ENCODE measurements at places on chromosomes 12 and 14. TPM values are rescaled to one million over a fixed set of nuclear protein-coding genes. Genes with fewer than 3 reads are reported as not detected.

LALBA gene
- not detected for total RNA-seq

KRT1 gene
- not detected for total RNA-seq

SLC6A12 gene
- total RNA-seq: not detected

CCDC175 gene
- total RNA-seq: not detected

SERPINA10 gene
- total RNA-seq: not detected

KIAA0586 gene
- 19.8 TPM for total RNA-seq

ADAM20 gene
- total RNA-seq: 0.73 TPM

DNA sequence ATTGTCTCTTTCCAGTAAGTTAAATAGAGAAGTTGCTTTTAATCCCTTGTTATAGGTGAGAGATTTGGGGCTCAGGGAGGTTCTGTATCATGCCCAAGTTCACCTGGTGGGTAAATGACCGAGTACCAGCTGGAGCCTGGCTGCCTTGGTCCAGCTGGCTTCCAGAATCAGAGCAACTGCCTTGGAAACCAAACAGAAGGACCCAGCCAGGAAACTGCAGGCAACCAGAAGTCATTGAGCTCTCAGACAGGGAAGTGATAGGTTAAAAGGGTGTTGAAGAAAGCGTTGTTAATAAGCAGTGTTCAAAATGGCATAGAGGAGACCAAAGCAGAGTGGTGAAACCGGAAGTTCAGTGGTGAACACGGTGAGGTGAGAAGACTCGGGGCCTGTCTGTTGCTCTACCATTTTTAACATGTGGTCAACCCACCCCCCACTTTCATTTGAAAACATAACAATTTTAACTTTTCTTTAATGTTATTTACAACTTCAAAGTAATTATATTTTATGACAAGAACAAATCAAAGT, 54.9 kb downstream of the PLEKHG7 start:
- no peak for ATAC-seq

DNA sequence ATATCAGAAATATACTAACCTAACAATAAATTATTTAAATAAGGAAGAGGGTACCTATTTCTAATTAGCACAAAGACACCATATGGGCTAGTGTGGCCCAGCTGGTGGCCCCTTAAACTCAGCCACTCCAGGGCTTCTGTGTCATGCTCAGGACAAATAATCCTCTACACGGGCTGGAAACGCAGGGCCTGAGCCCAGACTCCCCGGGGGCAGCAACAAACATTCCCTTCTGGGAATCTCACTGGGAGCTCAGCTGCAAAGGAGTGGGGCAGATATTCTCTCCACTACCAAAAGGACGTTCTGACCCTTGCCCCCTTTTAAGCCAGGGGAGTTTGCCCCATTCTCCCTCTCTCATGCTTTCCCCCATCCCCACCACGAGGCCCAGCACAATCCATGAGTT, 43.7 kb upstream of the ELK3 start:
- no peak for ATAC-seq

GRCh38 chr14:87109271-87109670, 883.7 kb downstream of the GALC start:
- no peak for ATAC-seq

GRCh38 chr12:58566599-58566998, 353.7 kb downstream of the LRIG3 start:
- no peak for ATAC-seq

DNA sequence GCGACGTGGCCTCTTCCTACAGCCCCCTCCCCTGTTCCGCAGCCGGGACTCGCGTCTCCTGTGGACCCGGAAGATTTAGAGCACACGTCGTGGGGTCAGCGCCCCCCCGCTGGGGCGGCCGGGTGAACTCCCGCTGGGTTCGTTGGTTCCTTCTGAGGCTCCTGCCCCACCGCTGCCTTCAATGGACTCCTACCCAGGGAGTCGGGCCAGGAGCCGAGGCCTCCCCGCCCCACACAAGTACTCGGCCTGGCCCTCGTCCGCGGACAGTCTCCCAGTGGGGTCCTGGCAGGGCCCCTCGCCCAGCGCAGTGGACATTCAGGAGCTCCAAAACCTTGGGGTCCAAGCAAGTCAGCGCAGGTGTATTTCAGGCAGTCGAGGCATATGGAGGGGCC, 1.2 kb downstream of the MMP17 start:
- ATAC-seq: no peak

DNA sequence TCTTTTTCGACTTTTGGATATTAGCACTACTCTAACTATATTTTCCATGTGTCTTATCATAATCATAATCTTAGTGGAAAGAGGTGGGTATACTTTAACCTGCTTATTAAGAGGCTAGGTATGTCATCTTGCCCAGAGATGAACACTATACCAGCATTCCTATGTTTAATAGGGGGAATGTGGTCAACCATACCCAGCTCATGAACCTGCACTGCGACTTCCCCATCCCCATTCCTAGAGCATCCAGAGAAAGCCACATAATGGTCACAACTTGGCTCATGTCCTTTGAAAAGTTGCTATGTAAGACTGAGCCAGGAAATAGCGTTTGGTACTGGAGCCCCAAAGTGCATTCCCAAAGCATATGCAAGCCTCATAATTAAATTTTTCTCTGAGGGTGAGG, 55.2 kb downstream of the TMCC3 start:
- ATAC-seq: no peak

DNA sequence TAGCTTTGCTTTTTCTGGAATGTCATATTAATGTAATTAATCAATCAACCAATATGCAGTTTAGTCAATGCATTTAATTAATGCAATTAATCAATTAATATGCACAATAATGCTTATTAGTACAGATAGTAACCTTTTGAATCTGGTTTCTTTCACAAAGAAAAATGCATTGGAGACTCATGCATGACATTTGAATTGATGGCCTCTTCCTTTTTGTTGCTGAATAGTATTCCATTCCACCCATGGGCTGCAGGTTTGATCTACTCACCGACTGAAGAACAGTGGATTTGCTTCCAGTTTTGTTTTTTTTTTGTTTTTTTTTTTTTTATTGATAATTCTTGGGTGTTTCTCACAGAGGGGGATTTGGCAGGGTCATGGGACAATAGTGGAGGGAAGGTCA, 13.1 kb upstream of the GPR132 start:
- ATAC-seq: no peak

DNA sequence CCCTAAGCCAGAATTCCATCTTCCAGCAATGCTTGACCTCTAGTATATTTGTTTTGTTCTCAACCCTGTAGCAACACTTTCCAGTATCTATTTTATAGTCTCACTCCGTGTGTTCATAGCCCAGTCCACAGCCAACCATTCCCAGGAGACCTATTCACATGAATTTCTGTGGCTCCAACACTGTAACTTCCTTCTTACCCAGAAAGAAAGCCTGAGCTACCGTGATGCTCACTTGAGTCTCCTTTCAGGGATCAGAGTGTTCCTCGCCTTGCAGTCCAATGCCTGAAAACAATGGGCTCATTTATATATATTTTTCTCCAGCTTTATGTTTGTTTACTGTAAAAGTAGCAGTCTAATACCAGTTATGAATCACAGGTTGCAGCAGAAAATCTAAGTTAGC, 645.0 kb upstream of the NOVA1 start:
- ATAC-seq: no peak

- no peak for ATAC-seq
These were observed 83.1 kb downstream of the DUSP6 start for GRCh38 chr12:89269174-89269573.

- ATAC-seq: no peak
These were observed 4.9 kb downstream of the NKX2-1 start for GRCh38 chr14:36515105-36515593.

DNA sequence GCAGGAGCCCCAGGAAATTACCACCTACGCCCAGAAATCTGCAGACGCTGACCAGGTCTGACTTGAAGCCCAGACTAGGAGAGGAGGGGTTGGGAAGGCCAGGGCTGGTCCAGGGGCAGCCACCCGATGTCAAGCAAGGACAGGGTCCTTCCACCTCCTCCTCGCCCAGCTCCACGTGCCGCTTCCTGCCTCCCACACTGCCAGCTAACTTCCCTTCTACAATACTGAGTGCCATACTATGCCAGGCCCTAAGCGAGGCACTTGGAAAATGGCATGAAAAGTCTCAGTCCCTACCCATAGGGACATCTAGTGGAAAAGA, 71.7 kb downstream of the SETD3 start:
- ATAC-seq: no peak

- no peak for ATAC-seq
These were observed 15.0 kb downstream of the GABARAPL1 start for GRCh38 chr12:10227648-10228047.

GRCh38 chr12:123106640-123107359, 44.1 kb downstream of the PITPNM2 start:
- ATAC-seq: peak; percentile 24

DNA sequence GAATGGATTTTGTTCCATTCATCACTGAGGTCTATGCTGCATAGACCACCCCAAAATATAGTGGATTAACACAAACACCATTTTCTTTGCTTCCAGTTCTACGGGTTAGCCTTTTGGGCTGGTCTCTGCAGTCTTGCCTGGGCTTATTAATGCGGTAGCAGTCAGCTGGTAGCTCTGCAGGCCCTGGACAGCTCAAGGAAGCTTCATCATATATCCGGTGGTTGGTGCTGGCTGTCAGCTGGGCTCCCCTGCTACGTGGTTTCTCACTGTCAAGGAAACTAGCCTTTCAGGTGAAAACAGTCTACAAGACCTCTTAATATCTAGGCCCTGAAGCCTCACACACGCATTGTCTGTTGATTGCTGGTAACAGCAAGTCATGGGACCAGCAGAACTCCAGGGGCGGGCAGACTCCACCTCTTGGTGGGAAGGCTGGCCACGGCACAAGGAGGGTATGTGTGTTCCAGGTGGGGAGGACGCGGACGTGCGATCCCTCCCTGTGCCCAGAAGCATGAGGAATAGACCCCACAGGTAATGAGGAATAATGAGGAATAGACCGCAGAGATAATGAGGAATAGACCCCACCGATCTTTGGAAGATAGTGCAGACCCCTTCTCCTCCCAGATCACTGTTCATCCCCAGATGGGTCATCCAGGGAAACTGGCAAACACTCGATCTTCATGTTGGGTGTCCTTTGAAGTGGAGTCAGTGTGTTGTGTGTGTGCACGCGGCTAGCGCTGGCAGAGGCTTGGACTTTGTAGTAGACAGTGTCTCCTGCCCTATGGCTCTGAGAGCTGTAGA, 13.3 kb downstream of the TSPAN9 start:
- no peak for ATAC-seq

DNA sequence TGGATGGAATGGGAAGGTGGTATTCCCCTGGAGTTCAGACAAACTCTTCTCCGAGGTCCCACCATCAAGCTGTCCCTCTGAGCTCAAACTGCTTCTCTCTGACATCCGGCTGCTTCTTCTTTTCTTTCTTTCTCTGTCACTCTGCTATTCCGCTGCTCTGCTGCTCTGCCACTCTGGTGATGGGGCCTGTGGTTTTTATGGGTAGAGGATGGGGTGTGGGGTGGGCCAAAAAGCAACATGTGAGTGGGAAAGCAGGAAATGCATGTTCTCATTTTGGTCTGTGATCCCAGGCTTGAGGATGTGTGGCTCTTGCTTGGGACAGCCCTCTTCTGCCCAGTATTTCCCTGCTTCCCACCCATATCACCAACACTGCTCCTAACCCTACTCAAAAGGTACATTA, 30.6 kb downstream of the CLECL1 start:
- ATAC-seq: no peak

DNA sequence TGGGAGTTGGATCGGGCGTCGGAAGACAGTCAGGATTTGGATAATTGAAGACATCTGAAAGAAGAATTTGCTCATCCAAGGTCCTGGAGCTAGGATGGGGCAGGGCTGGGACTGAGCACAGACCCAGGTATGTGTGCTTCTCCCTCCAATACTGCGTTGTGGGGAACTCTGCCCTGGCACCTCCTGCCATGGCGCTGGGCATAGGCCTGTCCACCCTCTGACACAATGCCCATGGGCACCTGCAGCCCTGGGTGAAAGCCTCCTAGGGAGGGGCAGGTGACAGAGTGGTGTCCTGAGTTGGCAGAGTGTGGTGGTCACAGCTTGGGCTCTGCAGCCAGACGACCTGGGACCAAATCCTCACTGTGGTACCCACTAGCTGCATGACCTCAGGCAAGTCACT, 53.3 kb downstream of the CALM1 start:
- ATAC-seq: no peak

DNA sequence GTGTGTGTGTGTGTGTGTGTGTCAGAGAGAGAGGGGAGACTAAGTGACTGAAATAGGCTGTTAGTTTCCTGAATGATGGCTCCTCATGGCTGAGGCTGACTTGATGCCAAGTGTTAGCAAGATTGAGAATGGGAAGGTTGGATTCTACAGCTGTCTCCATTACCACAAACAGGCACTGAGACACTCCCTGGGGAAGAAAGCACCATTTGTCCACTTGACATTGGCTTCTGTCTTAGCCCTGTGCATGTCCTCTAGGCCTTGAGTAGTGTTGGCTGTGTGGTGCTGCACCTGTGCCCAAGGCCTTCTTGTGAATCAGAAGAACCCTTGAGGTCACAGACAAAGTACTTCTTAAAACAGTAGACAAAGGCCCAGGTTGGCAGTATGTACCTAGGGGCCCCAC, 15.6 kb downstream of the ERG28 start:
- ATAC-seq: no peak

DNA sequence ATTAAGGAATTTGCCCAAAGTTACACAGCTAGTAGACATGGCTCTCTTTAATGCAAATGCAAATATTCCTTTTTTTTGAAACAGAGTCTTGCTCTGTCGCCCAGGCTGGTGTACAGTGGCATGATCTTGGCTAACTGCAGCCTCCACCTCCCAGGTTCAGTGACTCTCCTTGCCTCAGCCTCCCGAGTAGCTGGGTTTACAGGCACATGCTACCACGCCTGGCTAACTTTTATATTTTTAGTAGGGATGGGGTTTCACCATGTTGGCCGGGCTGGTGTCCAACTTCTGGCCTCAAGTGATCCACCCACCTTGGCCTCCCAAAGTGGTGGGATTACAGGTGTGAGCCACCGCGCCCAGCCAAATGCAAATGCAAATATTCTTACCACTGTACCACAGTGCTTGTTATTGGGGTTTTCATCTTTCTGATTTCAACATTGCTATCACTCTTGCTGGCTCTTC, 24.5 kb upstream of the HIGD1C start:
- no peak for ATAC-seq

GRCh38 chr14:63941023-63941422, 88.2 kb downstream of the SYNE2 start:
- ATAC-seq: no peak

DNA sequence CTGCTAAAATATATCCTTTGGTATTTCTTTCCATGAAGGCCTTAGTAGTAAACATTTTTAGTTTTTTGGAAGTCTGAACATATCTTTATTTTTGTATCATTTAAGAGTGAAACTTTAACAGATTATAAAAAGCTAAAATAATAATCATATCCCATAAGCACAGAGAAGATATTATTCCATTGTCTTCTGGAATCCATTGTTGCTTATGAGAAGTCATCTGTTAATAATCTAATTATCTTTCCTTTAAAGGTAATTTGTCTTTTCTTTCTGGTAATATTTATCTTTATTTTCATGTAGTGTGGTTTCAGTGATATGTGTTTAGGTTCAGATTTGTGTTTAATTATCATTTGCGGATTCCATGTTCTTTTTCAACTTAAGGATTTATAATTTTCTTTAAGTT, 261.7 kb downstream of the MSRB3 start:
- no peak for ATAC-seq

- ATAC-seq: no peak
These were observed 21.4 kb downstream of the WNT5B start for GRCh38 chr12:1650260-1650977.

- no peak for ATAC-seq
These were observed 40.2 kb upstream of the APPL2 start for GRCh38 chr12:105275997-105276733.

- peak; percentile 37 for ATAC-seq
These were observed 91.5 kb upstream of the ZFP36L1 start for GRCh38 chr14:68884031-68885030.
